ENCODE measurements at places on chromosomes 2 and 18. TPM values are rescaled to one million over a fixed set of nuclear protein-coding genes. Genes with fewer than 3 reads are reported as not detected.

The SELENOI gene
- 38.5 TPM for total RNA-seq

The TCF23 gene
- not detected for total RNA-seq

GRCh38 chr2:178859730-178860129, 52.5 kb upstream of the TTN start:
- no peak overlapping the region for H3K27ac ChIP-seq
- no peaks in the 10 kb centered on the region for H3K4me1 ChIP-seq
- H3K36me3 ChIP-seq: no peaks in the 10 kb centered on the region
- no peak for DNase-seq
- peaks cover 2% of the 10 kb centered on the region for H3K27me3 ChIP-seq

DNA sequence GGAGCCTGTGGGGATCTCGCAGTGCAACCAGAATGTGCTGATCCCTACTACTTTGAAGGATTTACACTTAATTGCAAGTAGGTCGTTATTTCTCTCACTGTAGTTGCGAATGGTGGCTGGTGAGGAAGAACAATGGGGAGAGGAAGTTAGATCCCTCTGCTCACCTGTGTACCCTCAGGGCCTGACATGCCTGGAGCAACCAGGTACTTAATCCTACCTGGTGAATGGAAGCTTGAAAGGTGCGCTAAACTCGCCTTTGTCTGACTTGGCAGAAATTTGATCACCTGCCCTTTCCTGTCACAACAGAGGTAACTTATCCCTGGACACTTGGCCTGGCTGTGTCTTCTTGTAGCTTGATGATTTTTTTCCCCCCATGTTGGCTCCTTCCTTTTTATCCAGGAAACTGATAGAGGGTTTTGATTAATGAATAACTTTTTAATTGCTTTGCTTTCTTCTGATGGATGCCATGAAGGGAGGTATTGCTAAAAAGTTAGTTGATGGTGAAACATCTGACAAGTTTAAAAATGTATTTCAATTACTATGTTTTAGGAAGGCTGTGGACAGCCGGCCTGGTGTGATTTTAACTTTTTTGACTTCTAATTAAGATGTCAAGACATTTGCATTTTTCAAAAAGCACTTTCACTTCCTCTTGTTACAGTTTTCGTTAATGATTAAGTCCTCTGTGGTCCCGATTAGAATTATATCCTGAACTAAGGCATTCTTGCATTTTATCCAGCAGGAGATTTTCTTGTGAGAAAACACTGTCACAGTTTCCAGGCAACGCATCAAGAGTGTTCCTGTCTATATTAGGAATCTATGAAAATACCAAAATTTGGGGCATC, 9.2 kb downstream of the SGPP2 start:
- no peaks in the 10 kb centered on the region for H3K27me3 ChIP-seq
- H3K27ac ChIP-seq: no peak overlapping the region
- no peak for DNase-seq
- no peak overlapping the region for H3K4me3 ChIP-seq
- no peaks in the 10 kb centered on the region for H3K4me1 ChIP-seq
- no peaks in the 10 kb centered on the region for H3K36me3 ChIP-seq

GRCh38 chr2:62450716-62451191, 55.2 kb downstream of the TMEM17 start:
- H3K4me3 ChIP-seq: no peak overlapping the region
- no peak for DNase-seq
- H3K27ac ChIP-seq: no peak overlapping the region
- H3K4me1 ChIP-seq: no peaks in the 10 kb centered on the region
- H3K27me3 ChIP-seq: no peaks in the 10 kb centered on the region
- H3K36me3 ChIP-seq: no peaks in the 10 kb centered on the region

- peaks cover 22% of the 10 kb centered on the region for H3K4me1 ChIP-seq
- no peaks in the 10 kb centered on the region for H3K36me3 ChIP-seq
- H3K27ac ChIP-seq: no peak overlapping the region
- H3K4me3 ChIP-seq: no peak overlapping the region
Observed at GRCh38 chr2:39080152-39080551, 40.7 kb downstream of the SOS1 start.

DNA sequence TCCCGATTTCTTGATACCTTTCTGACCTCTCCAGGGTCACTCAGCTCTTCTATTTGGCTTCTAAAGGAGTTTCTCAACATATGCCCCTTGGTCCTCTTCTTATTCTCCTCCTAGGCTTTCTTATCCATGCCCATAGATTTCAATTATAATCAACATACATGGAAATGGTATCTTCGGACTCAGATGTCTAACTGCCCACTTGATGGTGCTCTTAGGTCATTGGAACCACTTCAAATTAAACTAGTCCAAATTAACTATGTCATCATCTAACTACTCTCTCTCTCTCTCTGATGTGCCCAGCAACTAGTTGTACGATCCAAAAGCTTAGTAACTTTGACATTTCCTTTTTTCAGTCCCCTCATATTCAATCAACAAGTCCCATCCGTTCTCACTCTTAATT, 43.2 kb upstream of the GPR75 start:
- H3K4me3 ChIP-seq: no peak overlapping the region
- H3K4me1 ChIP-seq: peaks cover 3% of the 10 kb centered on the region
- H3K36me3 ChIP-seq: peaks cover 35% of the 10 kb centered on the region
- no peaks in the 10 kb centered on the region for H3K27me3 ChIP-seq
- H3K27ac ChIP-seq: no peak overlapping the region

DNA sequence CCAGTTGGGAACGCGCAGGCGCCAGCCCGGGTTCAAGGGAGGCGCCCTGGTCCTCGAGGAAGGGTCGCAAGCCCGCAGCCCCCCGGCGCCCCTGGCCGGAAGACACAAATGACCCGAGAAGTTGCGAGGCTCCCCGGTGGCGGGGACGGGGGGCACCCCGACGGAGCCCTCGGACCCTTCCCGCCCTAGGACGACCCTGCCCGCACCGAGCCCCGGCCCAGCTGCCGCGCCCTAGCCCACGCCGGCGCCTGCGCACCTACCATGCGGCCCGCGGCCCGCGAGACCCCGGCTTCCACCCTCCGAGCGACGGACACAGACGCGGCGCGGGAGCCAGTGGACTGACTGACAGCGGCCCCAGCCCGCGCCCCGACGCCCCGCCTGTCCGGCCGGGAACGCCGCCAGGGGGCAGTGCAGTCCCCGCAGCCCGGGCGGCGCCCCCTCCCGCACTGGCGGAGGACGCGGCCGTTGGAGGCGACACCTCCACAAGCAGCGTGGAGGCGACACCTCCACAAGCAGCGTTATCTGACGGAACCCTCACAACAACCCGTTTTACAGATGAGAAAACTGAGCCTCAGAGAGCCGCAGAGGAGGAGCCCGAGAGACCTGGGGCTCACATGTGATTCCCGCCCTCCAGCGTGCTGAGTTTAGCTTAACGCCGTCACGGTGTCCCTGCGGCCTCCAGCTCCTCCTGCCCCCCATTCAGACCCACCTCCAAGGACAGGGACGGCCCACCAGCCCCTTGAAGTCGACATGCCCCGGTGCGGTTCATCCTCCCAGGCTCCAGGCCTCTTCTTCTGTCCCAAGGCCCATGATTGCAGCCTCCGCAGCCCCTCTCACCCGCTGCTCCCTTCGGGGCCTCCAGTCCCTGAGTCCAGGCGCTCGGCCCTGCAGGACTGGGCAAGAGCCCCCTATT, at the start of gene NMUR1:
NMUR1 (minus strand) TSS at position 347 of the 913 bp plus-strand sequence; CDS start at position 263, 84 bp downstream.
- H3K36me3 ChIP-seq: no peaks in the 10 kb centered on the region
- peaks cover 54% of the 10 kb centered on the region for H3K4me1 ChIP-seq
- DNase-seq: peak; percentile 89

- H3K4me1 ChIP-seq: peaks cover 25% of the 10 kb centered on the region
- H3K27me3 ChIP-seq: no peaks in the 10 kb centered on the region
- no peaks in the 10 kb centered on the region for H3K36me3 ChIP-seq
- H3K4me3 ChIP-seq: peak overlapping the region; percentile 50
- peak overlapping the region; percentile 27 for H3K27ac ChIP-seq
- no peak for DNase-seq
Observed at GRCh38 chr18:62771494-62772270, 56.3 kb downstream of the PHLPP1 start.

The ASB18 gene
- total RNA-seq: not detected

DNA sequence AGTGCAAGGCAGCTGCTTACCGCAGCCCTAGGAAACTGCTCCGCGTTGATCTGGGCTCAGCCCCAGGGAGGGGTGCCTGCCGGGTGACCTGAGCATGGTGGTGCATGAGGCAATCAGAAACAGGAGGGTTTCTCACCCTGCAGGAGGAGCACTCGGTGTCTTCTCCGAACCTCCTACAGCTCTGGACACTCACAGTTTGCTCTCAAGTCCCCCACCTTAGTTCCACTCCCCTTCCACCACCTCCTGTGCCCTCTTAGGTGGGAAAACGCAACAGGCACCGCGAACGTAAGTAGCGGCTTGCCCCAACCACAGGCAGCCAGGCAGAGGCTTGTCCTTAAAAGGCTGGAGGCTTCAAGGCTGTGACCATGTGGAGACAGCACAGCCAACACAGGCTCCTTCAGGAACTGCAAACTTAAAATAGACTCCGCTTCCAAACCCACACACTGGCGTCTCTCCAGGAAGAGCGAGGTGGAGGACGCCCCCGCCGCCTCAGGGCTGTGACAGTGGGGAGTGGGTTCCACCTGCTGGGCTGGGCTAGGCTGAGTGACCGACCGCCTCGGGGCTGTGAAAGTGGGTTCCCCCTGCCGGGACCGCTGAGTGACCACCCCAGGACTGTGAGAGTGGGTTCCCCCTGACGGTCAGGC, 71.6 kb downstream of the NDUFA10 start:
- H3K4me3 ChIP-seq: no peak overlapping the region
- no peaks in the 10 kb centered on the region for H3K36me3 ChIP-seq
- no peaks in the 10 kb centered on the region for H3K4me1 ChIP-seq
- DNase-seq: no peak

DNA sequence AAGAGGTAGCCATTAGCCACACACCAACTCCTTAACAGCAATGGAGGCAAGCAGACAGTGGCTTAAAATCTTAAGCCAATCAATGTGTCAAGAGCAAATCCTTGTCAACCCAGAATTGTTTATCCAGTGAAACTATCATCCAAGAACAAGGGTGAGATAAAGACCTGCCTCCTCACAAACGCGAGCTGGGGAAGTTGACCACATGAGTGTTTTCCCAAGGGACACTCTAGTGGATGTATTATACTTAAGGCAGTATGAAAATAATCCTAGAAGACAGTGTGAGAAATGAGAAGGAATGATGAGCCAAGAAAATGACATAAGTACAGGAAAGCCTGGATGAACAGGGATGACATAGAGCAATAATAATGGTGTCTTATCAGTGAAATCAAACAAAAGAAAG, 209.6 kb downstream of the TWIST2 start:
- H3K36me3 ChIP-seq: no peaks in the 10 kb centered on the region
- no peaks in the 10 kb centered on the region for H3K27me3 ChIP-seq
- peaks cover 7% of the 10 kb centered on the region for H3K4me1 ChIP-seq
- no peak overlapping the region for H3K27ac ChIP-seq

DNA sequence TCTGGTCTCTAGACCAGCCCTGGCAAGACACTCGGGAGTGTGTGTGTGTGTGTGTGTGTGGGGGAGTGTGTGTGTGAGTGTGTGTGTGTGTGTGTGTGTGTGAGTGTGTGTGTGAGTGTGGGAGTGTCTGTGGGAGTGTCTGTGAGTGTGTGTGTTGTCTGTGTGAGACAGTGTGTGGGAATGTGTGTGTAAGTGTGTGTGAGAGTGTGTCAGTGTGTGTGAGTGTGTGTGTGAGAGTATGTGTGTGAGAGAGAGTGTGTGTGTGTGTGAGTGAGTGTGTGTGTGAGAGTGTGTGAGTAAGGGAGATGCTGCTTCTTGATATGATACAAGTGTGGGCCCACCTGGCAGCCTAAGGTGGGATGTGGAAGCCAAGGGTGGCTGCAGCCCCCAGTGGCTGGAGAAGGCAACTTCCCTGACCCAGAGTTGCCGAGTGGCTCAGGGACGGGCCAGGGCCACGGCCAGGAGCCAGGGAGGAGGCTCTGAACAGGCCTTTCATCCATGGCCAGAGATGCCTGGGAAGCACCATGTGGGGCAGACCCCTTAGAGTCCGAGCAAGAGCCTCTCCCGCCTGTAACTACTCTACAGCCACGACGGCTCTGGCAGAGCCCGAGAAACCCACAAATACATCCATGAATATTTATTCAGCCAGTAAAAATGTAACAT, 159.3 kb upstream of the MYCN start:
- H3K27ac ChIP-seq: no peak overlapping the region
- H3K27me3 ChIP-seq: no peaks in the 10 kb centered on the region
- DNase-seq: no peak
- H3K36me3 ChIP-seq: no peaks in the 10 kb centered on the region

- H3K36me3 ChIP-seq: no peaks in the 10 kb centered on the region
- H3K4me3 ChIP-seq: no peak overlapping the region
- no peak overlapping the region for H3K27ac ChIP-seq
- H3K27me3 ChIP-seq: peaks cover 19% of the 10 kb centered on the region
Observed at GRCh38 chr2:197941715-197942114, 137.3 kb downstream of the PLCL1 start.

DNA sequence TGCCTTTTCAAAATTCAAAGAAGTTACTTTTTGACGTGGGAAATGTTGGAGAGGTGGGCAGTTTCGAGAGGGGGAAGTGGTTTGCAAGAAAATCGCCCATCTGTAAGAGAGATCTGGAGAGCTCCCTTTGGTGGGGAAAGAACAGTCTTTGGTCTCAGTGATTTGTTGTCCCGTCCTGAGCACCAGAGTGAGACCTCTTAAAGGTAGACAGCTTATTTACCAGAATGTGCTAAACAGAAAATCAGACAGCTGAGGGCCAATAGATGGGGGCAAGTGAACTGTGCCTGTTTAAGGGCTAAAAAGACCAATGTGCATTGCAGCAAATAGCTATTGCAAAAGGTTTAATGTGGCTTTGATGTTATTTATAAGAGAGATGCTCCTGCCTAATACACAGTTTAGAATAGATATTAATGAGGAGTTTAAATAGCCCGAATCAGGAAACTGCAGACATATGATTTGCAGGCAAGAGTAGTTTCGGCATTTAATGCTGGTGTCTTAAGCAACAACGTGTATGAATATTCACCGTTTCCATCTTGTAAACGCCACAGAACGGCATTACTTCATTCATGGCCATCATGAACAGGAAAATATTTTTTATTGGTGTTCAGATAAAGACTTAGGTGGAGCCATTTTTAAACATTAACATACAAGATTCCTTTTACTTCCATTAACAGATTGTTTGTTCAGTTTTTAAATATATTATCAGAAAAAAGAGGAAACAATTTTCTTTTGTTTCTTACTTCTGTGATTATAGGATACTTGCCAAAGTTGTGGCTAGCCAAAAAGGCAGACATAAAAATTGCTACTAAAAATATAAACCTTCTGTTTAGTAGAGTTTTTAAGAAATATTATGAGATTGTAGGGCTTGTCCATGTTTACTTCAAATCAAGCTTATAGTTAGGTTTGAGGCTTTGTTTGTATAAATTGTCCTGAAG, 29.6 kb downstream of the ARHGAP15 start:
- H3K27ac ChIP-seq: peak overlapping the region; percentile 59
- no peaks in the 10 kb centered on the region for H3K27me3 ChIP-seq
- peak overlapping the region; percentile 47 for H3K4me3 ChIP-seq
- DNase-seq: no peak
- H3K36me3 ChIP-seq: peaks cover 10% of the 10 kb centered on the region

DNA sequence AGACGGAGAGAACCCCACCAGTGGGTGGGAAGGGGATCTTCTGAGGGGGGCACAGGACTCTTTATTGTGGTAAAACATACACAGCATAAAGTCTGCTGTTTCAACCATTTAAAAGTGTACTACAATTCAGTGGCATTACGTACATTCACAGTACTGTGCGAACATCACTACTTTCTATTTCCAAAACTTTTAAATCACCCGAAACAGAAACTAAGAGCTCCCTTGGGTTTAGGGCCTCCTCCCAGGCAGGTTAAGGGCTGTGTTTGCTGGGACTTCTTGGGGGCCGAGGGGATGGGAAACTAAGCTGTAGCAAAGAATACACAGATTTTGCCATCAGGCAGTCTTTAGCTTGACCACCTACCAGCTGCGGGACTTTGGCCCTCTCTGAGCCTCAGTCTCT, 242.0 kb downstream of the HAUS1 start:
- peak overlapping the region; percentile 99 for H3K27ac ChIP-seq
- peak overlapping the region; percentile 70 for H3K4me3 ChIP-seq
- no peak for DNase-seq

The FN1 gene
- 8.8 TPM for total RNA-seq

The CCDC178 gene
- not detected for total RNA-seq
